Activated CD8-positive, alpha-beta memory T cell treated with anti-CD3 and anti-CD28 coated beads, Interleukin-2, amount 10 ng/mL, durations not matched to agents 7 days and 5 days (primary cell): ENCODE measurements at places on chromosomes 16 and 17. TPM values are rescaled to one million over a fixed set of nuclear protein-coding genes. Genes with fewer than 3 reads are reported as not detected.

Gene C17orf113
- 0.14 TPM for total RNA-seq

Gene E2F4
- total RNA-seq, result 148 TPM

Gene SCO1
- 30.4 TPM for total RNA-seq

GRCh38 chr17:8472663-8473062 lies 37.0 kb downstream of the NDEL1 start:
- H3K4me3 ChIP-seq, result no peak overlapping the region
- DNase-seq, result no peak
- H3K27me3 ChIP-seq, result no peaks in the 10 kb centered on the region
- H3K36me3 ChIP-seq, result peaks cover 29% of the 10 kb centered on the region

GRCh38 chr17:2146132-2146871 lies 91.4 kb downstream of the HIC1 start:
- peaks cover 14% of the 10 kb centered on the region for H3K4me1 ChIP-seq
- H3K27ac ChIP-seq, result no peak overlapping the region
- H3K4me3 ChIP-seq, result no peak overlapping the region
- H3K27me3 ChIP-seq, result no peaks in the 10 kb centered on the region
- H3K36me3 ChIP-seq, result peaks cover 15% of the 10 kb centered on the region
- no peak for DNase-seq

DNA sequence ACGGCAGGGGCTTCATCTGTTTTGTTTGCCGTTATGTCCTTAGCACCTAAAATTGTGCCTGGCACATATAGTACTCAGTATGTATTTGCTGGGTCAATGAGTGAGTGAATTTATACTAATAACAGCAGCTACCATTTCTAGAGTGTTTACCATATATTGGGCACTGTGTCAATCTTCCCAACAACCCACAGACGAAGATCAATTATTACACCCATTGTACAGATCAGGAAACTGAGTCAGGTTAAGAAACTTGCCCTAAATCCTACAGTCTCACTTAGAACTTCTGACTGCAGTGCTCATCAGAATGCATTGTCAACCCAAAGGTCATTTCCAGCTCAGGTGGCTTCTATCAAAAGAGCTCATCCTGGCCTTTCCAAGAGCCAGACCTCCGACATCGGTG lies 44.5 kb upstream of the MEOX1 start:
- H3K4me1 ChIP-seq, result peaks cover 10% of the 10 kb centered on the region
- no peak overlapping the region for H3K27ac ChIP-seq
- H3K27me3 ChIP-seq, result peaks cover 23% of the 10 kb centered on the region
- no peak for DNase-seq
- no peak overlapping the region for H3K4me3 ChIP-seq
- H3K36me3 ChIP-seq, result no peaks in the 10 kb centered on the region

DNA sequence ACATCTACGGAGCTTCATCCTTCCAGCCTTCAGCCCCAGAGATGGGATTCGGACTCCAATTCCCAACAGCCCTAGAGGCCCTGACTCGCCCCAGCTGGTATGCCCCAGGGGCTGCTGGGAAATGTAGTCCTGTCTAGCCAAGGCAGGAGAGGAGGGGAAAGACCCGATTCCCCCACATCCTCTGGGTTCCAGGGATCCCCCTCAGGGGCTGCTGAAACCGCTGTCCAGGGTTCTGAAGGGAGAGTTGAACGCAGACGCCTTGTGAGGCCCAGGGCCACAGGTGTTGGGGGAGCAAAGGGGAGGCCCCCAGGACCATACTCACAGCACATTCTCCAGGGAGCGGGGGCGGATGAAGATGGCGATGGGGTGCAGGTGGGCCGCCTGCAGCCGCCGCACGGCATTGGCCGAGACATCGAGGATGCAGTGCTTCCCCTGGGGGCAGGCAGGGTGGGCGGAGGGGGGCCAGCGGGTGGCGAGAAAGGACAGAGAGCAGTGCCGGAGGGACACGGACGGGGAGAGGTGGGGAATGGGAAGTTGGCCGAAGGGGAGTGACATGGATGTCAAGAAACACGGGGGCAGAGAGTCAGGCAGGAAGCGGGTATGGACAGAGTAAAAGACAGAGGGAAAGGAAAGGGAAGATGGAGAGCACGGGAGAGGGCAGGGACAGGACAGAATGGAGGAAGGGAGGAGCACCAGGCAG lies 12.6 kb upstream of the ASGR1 start:
- no peak overlapping the region for H3K4me3 ChIP-seq
- no peaks in the 10 kb centered on the region for H3K27me3 ChIP-seq
- DNase-seq, result peak; percentile 57
- no peak overlapping the region for H3K27ac ChIP-seq
- no peaks in the 10 kb centered on the region for H3K4me1 ChIP-seq
